Activated T-cell treated with anti-CD3 and anti-CD28 coated beads, Interleukin-2, amount 50 U/mL, for 1 hour (primary cell): ENCODE measurements at places on chromosomes 4 and X.

DNA sequence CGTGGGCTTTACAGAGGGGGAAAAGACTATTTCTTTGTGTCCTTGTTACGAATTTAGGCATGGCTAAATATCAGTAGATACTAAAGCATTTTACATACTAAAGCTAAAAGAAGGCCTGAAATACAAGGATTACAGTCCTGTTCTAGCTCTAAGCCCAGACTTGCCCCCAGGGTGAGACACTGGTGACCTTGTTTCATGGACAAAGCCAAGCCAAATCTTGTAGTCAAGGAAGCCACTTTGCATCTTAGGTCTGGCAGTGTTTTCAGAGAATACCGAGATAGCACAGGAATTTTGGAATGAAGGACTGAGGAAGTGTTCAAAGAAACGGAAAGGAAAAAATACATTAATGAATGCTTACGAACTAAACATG is 733 bp upstream of the G3BP2 start:
- no peak for DNase-seq

- DNase-seq, result no peak
Measured at GRCh38 chrX:119145241-119145653, 17.6 kb upstream of the KIAA1210 start.

- DNase-seq, result no peak
Measured at GRCh38 chr4:31467781-31468180, 747.6 kb downstream of the PCDH7 start.

GRCh38 chr4:17578482-17578891 is 1.5 kb downstream of the LAP3 start:
- DNase-seq, result no peak

- DNase-seq, result no peak
Measured at GRCh38 chr4:151718984-151719955, 41.5 kb downstream of the GATB start.

GRCh38 chrX:108584617-108585211 is 145.1 kb downstream of the COL4A5 start:
- DNase-seq, result no peak

- peak; percentile 38 for DNase-seq
Measured at GRCh38 chrX:64975491-64975890, 759 bp downstream of the ZC4H2 start.

DNA sequence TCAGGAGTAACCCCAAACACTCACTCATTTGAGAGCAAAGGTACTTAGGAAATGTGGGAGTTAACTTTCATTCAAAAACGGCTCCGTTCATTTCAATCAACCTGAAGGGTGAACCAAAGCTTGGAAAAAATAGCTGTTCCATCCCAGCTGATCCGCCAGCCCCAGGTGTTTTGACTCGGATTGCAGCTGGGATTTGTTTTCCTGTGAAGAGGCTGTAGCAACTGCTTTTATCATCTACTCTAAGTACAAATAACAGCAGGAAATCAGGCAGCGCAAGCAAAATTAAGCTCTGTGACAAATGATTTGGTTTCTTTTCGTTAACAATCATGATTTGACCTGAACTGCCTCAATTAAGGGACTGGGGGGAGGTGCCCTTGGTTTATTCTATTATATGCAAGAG is 154.7 kb downstream of the BEND2 start:
- no peak for DNase-seq

DNA sequence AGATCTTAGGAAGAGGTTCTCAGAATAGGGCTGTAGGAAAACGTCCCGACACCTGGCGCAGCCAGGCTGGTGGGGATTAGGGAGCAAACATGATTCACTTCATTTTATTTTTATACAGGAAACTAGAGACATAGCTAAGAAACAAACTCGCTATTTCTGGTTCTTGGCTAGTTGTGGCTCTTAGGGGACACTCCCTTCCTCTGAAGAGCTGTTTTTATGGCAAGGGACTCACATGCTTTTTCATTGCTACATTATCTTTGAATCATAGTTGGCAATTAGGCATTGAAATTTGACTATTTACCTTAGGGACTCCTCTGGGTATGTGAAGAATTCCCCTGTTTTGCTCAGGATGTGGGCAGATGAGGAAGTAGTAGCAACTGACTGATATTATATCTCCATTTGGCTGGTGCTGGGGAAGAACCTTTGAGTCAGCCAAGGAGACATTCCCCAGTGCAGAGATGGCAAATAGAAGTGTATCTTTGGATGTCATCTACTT is 174.5 kb downstream of the SMIM20 start:
- no peak for DNase-seq

DNA sequence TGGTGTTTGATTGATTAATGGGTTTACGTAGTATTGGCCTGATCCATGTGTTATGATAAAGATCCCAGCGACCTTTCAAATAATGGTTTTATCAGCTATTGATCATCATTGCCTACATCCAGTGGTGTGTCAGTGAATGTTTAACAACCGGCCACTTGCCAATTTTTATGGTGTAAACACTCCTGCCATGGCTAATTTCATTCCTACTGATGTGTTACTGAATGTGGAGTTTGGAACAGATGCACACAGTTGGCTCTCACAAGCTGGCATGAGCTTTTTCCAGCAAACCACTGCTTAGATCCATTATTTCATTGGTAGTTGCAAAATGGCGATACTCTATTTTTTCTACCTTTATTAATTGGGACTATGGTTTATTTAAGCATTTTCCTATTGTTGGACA is 139.9 kb downstream of the REPS2 start:
- DNase-seq, result no peak

- no peak for DNase-seq
Measured at GRCh38 chr4:131054489-131055019, 1958.6 kb downstream of the C4orf33 start.

DNA sequence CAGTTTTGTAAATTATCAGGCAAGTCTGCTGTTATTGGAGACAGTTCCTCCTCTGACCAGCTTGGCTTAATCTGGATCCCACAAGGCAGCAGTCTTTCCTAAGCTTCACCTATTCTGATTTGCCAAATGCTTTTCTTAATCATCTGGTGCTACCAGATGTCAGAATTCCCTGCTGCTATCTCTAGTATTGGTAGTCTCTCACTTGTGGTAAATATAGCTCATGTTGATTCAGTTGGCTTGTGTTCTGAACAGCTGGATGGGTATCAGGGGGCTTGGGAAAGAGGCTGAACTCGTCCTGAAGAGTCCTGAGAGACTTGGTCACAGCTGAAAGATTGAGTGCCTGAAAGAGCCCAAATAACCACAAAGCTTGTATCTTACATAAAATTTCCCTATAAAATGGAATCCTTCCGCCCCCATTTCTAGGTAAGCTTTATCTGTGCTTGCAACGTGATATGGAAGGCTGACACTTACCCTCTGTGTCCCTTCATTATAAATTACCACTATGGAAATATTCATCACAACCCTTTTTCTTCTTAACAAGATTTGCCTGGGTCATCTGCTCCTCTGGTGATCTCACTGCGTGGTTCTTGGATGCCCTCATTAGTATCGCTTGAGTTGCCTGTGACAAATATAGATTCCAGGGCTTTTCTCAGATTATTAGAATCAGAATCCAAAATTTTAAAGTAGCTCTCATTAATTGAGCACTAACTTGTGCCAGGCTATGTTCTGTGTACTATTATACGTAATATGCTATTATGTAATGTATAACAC is 104.1 kb upstream of the GPRIN3 start:
- no peak for DNase-seq

DNA sequence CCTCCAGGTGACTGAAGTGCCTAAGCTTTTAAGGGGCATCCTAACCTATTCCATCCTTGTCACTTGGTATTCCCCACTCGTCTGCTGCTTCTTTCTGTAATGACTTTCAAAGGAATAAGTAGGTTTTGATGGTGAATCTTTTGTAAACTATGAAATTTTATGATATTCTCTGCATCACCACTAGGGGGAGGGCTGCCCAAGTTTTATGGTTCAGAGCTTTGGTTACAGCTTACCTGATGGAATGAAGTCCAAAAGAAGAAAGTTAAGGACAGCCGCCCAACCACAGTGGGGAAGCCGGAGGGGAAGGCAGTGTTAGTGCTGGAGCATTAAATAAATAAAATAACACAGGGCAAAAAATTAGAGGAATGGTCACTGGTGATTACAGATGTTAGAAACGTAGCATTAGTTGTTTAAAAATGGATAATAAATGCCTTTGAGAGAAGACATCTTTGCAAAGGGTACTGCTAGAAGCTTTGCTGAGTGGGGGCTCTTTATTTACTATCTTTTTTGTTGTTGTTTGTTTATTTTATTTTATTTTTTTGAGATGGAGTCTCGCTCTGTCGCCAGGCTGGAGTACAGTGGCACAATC is 204.9 kb downstream of the GBA3 start:
- no peak for DNase-seq

DNA sequence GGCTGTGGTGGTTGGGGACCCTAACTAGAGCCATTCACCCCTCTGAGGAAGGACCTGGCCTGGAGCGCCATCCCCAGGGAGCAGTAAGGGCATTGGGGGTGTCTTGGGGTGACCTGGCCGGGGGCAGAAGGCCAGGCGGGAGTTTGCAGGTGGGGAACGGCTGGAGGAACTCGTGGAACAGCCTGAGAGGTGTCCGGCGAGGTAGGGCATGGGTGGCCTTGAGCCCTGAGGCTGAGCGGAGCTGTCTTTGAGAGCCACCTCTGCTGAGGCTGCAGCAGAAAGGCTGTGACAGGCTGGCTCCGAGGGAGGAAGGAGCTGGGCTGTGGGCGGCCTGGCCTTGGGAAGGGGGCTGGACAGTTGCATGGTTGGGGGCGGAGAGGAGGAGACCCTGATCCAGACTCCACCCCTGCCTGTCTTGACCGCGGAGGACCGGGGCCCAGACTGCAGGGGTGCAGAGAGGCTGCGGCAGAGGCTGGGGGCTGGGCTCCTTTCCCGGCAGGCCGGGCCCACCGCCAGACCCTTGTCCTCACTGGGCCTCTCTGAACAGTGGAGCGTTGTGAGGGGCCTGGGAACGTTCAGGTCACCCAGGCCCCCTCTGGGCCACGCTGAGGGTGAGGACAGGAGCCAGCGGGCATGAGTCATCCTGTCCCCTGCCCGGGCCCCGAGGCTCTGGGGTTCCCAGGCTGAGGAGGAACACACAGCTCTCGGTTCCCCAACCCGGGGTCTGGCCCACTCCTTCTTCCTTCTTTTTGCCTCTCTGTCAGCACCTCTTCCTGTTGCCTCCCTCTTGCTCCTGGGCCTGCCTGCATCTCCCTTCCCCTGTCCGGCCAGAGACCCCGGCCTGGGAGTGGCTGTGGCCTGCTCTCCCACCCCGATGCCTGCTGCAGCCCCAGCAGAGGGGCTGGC is 8.1 kb downstream of the SH3BP2 start:
- DNase-seq, result peak; percentile 19

- DNase-seq, result no peak
Measured at GRCh38 chr4:786861-787300, 39.0 kb downstream of the CPLX1 start.

- DNase-seq, result no peak
Measured at GRCh38 chrX:13685126-13685763, 3.7 kb upstream of the RAB9A start.

DNA sequence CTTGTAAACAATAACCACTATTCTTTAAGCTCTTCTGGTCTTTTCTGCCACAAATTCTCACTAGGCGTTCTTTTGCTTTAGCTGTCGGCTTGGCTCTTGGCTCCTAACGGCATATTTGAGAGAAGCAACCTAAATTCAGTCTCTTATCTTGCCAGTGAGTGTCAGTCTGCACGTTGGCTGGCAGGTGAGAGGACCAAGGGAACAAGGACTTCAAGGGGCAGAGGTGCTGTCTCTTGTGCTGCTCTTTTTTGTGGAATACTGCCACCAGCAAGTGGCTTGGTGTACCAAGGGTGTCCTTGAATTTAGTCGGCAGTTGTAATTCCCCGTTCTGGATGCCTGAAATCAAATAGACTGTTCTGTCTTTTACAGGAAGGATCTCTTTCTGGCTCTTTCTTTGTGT is 77.8 kb upstream of the SLC4A4 start:
- no peak for DNase-seq

- no peak for DNase-seq
Measured at GRCh38 chrX:13759152-13759718, 24.7 kb downstream of the OFD1 start.

GRCh38 chr4:122700178-122700725 is 32.3 kb upstream of the BBS12 start:
- no peak for DNase-seq

DNA sequence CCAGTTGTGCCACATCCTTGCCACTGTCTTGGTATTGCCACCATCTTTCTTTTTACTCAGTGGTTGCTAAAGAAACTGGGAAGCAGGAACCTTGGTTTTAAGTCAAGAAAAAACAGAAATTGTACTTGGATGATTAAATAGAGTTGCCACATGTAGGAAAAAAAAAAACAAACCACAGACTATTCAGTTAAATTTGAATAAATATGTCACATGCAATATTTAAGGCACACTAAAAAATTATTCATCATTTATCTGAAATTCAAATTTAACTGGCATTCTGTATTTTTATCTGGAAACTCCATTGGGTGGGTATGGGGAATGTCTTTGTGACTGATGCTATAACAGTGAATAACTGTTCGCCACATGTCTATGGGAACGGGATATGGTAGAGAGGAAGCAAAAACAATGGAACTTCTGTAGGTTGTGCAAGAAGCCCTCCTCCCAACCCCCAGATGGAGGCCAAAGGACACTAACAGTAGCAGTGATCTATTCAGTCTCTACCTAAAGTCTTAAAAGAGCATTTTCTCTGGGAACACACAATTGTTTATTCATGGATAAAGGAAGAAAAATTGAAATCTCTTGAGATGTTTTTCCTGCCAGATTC is 57.0 kb upstream of the PLAC8 start:
- no peak for DNase-seq

DNA sequence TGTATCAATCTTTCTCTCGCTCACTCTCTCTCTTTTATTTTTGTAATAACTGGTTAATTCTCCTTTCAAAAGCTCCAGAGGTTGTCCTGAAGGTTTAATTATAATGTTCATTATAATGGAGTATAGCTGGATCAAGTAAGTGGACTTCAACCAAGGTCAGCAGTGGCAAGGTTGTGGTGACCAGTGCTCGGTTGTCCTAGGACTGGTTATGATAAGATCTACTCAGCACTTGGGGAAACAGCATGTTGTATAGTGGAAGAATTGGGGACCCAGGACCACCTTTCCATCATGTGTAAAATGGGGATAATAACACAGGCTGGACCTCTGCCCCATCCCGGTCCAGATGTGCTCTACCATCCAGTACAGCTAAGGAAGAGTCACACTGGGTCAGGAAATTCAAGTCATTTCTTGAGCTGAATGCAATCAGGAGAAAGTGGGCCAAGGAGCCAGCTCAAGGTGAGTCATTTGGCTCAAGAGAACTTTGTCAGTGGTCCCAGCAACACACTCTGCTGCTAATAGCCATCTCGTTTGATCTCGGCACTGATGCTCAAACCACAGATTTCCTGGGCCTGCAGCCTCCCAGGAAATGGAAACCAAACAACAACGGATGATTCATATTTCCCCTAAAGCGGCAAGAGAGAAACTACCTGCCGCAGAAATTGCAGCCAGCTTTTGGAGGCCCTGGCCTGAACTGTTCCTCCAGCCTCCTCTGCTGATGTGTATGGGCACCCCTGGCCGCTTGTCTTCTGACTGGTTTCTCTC is 123.6 kb upstream of the RBPJ start:
- DNase-seq, result peak; percentile 54
